Right forelimb (tissue), 1 donor: ENCODE measurements at places on chromosomes 2 and 18.

GRCh38 chr2:53516650-53517049 lies 251.0 kb upstream of the CHAC2 start:
- no peak for DNase-seq

GRCh38 chr2:17646838-17647701 lies 106.5 kb downstream of the SMC6 start:
- no peak for DNase-seq

DNA sequence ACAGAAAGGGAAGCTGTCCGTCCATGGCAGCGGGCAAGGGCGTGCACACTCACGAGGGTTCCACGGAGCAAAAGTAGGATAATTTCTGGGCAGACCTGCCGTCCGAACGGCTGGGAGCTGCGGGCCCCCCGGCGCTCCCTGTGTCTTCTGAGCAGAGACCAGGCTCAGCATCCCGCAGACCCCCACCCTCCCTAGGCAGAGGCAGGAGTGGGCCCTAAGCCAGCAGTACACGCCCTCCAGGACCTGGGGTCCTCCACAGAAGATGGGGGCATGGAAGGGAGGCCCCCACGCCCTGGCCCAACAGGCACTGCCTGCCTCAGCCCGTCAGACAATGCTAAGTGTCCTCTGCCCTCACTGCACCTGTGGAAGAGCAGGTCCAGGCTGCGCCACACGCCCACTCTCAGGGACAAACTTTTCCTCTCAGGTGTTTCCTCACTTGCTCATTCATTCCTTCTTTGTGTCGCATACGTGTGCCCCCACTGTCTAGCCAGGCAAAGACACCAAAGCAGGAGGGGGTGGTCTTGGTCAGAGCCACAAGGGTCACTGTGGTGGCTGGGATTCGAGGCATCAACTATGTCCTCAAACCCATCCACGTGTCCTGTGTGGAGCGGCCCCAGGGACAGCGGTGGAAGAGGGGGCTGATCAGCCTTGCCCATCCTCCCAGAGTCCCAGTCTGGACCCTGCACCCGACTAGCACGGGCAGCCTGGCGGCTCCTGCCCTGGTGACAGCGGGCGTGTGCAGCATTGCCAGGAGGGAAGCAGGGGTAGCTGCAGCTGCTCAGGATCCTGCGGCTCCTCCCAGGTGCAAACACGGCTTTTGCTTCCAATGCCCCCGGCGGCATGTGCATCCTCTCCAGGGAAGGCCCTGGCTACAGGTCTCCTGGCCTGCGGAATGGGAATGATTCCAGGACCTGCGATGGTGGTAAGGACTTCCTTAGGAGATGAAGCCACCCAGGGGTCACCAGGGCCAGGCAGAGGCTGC lies 2.4 kb upstream of the GPC1 start:
- peak; percentile 42 for DNase-seq

DNA sequence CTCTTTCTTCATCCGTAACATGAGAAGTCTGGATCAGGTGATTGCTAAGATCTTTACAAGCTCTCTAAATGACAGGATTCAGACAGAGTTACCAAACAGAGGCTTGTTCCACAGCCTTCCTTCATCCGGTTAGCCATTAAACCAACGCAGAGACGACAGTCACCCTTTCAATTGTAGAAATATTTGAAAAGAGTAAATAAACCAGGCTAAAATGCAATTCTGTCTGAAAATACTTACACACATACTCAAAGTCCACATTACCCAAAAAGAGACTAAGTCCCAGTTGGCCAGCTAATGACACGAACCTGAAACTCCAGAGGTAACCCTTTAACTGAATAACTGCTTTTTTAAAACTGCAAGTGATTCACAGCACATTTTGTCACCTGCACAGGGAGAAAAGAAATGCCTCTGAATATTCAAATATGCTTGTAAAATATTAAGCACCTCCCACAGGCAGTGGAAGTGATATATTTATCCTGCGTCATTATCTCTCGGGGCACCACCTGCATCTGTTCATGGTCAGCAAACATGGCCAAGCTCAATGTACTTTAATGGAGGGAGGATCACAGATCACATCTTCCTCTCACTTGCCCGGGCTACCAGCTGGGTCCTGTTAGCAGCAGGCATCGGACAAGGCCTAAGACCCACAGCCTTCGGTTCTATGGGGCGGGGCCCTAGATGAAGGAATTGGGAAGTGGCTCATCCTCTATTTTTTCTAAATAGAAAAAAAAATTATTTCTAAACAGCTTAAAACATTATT lies 38.8 kb upstream of the DNER start:
- DNase-seq: no peak

DNA sequence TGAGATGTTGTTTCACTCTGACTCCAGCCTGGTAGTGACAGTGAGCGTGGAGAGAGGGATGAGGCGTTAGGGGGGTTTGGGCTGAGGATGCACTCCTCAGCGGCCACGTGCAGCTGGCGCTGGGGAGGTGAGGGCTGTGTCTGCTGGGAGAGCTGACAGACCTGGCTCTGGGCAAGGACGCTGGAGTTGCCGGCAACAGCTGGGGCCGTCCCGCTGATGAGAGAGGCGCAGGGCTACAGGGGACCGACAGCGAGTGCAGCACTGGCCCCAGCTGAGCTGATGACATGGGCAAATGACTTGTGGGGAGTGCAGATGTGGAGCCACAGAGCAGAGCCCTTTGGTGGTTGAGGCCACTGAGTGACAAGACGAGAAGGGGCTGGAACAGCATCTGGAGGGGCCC lies 38.4 kb downstream of the COA5 start:
- no peak for DNase-seq

GRCh38 chr2:177783835-177784744 lies 288.5 kb downstream of the PDE11A start:
- DNase-seq: no peak

- DNase-seq: peak; percentile 73
Observed at GRCh38 chr2:30072250-30072842, 74.5 kb upstream of the YPEL5 start.

DNA sequence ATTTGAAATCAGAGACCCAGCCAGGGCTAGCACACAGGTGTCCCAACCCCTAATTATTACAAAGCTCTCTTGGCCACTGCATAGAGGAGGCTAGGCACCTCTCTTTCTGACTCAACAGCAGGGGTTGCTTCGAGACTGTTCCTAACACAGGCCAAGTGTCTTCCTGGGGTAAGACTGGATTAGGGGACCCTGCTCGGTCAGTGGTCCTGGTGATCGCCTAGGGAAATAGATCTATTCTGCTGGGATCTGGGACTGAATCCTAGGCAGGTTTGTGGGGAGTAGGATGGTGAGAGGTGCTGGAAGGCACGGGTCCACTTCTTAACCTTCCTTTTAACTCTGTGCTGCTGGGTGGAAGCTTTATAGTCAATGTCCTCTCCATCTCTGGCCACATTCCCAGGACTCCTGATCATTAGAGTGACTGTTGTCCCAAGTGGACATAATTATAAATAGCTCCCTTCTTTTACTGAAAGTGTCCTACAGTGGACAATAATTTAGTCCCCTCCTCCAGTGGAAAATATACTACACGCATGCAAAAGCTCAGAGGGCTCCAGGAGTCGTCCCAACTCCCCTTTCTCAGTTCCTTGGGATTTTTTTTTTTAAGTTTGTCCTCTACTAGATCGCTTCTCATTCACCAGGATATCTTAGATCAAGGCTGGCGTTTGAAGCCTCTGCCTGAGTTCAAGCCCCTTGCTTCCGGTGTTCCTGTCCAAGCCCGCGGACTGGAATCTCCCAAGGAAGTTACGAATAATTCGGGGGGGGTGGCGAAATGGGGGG lies 1.3 kb upstream of the TRIB2 start:
- peak; percentile 42 for DNase-seq

DNA sequence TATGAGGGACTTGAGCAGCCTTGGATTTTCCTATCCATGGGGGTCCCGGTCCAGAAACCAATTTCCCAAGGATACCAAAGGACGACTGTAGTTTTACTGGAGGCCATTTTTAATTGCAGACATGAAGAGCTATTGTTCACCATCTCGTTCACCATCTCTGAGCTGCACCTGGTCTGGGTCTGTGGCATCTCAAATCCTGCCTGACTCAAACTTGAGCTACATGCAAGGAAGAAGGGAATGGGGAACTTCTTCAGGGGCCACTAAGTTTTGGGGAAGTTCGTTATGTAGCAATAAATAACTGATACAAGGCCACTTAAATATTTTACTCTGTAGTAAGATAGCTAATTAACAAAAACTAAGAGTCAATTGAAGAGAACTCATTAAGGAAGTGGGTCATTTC lies 2.1 kb upstream of the SMCHD1 start:
- no peak for DNase-seq

DNA sequence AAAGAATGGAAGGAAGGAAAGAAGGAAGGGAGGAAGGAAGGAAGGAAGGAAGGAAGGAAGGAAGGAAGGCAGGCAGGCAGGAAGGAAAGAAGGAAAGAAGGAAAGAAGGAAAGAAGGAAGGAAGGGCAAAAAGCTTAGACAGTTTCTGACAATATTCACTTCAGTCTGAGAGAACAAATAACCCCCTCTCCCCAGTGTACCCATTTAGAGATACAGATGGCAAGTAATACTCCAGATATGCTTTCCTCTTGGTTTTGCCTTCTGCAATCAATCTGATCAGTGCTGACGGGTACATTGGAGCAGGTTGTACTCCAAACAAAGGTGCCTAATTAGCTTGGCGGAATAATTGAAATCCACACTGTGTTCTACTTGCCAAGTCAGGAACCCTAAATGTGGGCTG lies 534.6 kb upstream of the TMEFF2 start:
- DNase-seq: no peak

GRCh38 chr2:53448591-53448990 lies 319.0 kb upstream of the CHAC2 start:
- DNase-seq: no peak

DNA sequence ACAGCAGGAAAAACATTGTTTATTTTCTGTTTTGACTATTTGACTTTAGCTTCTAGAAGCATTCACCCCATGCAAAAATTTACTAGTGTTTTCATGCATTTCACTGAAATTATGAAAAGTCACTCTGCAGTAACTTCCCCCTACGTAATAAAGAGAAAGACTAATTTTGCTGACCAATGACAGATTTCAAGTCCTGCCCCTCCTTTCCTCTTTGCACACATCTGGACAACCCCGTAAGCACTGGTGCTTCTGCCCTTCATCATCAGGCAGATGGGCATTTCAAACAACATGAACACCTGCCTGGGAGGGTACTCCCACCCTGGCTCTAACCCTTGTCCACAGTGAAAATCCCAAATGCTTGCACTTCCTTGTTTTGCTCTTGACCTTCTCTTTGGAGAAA lies 815.0 kb upstream of the ID2 start:
- DNase-seq: no peak

DNA sequence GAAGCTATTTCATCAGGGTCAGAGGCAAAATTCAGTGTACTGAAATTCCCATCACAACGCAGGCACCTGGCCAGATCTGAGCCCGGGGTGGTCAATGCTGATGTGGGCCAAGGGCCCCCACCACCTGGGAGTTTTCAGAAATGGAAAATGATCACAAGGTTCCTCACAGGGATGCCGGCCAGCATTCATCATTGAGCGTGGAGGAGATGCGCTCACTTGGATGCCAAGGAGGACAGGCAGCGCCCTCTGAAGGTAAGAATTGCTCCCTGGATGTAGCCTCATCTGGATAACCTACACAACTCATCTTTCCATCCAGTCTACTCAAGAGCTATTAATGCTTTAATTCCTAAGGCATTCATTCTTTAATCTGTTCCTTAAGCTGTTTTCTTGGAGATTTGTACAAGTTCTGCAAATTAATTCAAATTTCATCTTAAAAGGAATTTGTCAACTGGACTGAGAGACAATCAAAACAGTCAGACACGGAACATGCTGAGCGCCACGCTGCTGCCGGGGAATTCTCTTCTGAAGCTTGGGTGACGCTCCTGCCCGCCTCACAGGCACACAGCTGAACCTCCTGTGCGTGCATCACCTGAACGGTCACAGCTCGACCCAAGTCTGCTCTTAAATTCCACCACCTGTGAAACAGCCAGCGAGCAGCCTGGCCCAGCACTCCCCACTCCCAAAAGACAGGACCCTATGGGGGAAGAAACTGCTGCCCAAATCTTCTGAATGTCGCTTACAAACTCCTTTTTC lies 206.7 kb downstream of the HDAC4 start:
- DNase-seq: peak; percentile 35

DNA sequence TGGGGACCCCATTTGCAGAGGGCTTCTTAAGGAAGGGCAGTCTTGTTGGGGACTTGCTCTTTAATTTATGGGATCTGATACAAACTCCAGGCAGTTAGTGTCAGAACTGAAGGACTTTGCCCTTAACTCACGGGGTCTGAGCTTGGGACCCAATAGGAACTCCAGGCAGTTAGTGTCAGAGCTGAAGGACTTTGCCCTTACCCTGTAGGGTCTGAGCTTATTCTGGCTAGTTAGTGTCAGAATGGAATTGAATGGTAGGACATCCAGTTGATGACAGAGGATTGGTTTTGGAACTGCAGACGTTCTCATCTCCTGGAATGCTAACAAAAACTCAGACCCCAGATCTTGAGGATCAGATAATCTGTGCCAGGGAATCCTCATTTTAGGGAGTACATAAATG lies 256.9 kb upstream of the COPS8 start:
- DNase-seq: no peak

GRCh38 chr2:12436483-12436882 lies 280.3 kb upstream of the TRIB2 start:
- DNase-seq: no peak

- no peak for DNase-seq
Observed at GRCh38 chr2:192407692-192408091, 213.0 kb upstream of the TMEFF2 start.

GRCh38 chr18:25759111-25759510 lies 331.3 kb downstream of the SS18 start:
- no peak for DNase-seq

- DNase-seq: no peak
Observed at GRCh38 chr2:29761278-29761677, 160.1 kb downstream of the ALK start.

- DNase-seq: peak; percentile 33
Observed at GRCh38 chr2:217954971-217955740, 47.6 kb downstream of the TNS1 start.

- no peak for DNase-seq
Observed at GRCh38 chr18:33751613-33752221, 173.7 kb downstream of the ASXL3 start.

DNA sequence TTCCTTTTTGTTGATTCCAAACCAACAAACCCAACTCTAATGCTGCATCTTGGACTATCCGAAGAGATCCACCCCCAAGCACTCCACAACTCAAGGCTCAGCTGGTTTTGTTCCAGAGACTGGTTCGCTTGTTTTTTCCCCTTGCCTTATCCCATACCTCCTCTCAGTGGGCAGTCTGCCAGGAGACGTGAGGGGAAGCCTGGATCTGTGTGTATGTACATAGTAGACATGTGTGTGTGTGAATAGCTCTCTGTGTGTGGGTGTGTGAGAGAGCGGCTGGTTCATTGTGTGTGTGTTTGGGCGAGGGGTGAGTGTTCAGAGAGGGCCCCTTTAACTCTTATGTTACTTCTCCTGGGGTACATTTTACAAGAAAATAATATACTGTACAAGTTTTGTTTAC lies 94.4 kb downstream of the NRP2 start:
- no peak for DNase-seq

- no peak for DNase-seq
Observed at GRCh38 chr2:109353806-109354745, 225.1 kb downstream of the SH3RF3 start.

GRCh38 chr2:110143982-110144381 lies 28.4 kb upstream of the MALL start:
- no peak for DNase-seq
